ENCODE measurements at places on chromosomes 4 and X. TPM values are rescaled to one million over a fixed set of nuclear protein-coding genes. Genes with fewer than 3 reads are reported as not detected.

- H3K27me3 ChIP-seq: no peaks in the 10 kb centered on the region
- no peak overlapping the region for H3K4me3 ChIP-seq
- H3K4me1 ChIP-seq: peaks cover 22% of the 10 kb centered on the region
- DNase-seq: no peak
- no peak overlapping the region for H3K27ac ChIP-seq
Observed at GRCh38 chr4:98642991-98643426, 15.4 kb downstream of the TSPAN5 start.

The SPANXB1 gene
- not detected for total RNA-seq

The TCEAL6 gene
- not detected for total RNA-seq

GRCh38 chrX:20593836-20594235, 327.1 kb upstream of the RPS6KA3 start:
- H3K27ac ChIP-seq: no peak overlapping the region
- no peak for DNase-seq

The PALLD gene
- 0.88 TPM for total RNA-seq

The PCDH19 gene
- 0.05 TPM for total RNA-seq

- DNase-seq: no peak
- H3K27ac ChIP-seq: no peak overlapping the region
- H3K4me1 ChIP-seq: no peaks in the 10 kb centered on the region
- no peaks in the 10 kb centered on the region for H3K36me3 ChIP-seq
- H3K4me3 ChIP-seq: no peak overlapping the region
Observed at GRCh38 chrX:5726224-5726623, 502.4 kb downstream of the NLGN4X start.

GRCh38 chr4:68927165-68927564, 24.4 kb downstream of the UGT2A3 start:
- H3K27ac ChIP-seq: no peak overlapping the region
- no peaks in the 10 kb centered on the region for H3K27me3 ChIP-seq
- DNase-seq: no peak
- H3K4me3 ChIP-seq: no peak overlapping the region
- H3K36me3 ChIP-seq: no peaks in the 10 kb centered on the region

DNA sequence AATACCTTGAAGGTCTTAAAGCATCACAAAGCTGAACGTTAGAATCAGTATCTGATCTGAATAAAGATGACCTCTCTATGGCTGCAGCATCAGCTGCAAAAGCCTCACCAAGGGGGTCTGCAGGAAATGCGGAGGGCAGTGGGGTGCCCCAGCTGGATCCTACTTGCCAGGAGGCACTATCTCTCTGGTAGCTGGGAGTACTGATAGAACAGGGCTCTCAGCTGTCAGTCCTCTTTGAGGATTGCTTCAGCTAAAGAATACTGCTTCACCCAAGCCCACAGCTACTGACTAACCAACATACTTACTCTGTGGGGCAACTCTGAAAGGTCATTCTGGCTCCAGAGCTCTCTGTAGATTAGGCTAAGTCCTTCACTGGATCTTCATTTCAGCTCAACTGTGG, 112.5 kb upstream of the ZFP42 start:
- no peak overlapping the region for H3K4me3 ChIP-seq
- no peak for DNase-seq
- H3K36me3 ChIP-seq: no peaks in the 10 kb centered on the region
- H3K27me3 ChIP-seq: no peaks in the 10 kb centered on the region
- no peaks in the 10 kb centered on the region for H3K4me1 ChIP-seq

The PAGE1 gene
- not detected for total RNA-seq

The MMRN1 gene
- total RNA-seq: 0.78 TPM

- no peak overlapping the region for H3K4me3 ChIP-seq
- H3K4me1 ChIP-seq: no peaks in the 10 kb centered on the region
- no peak for DNase-seq
- no peaks in the 10 kb centered on the region for H3K36me3 ChIP-seq
- H3K27me3 ChIP-seq: no peaks in the 10 kb centered on the region
- no peak overlapping the region for H3K27ac ChIP-seq
Observed at GRCh38 chr4:169098054-169098497, 88.0 kb upstream of the CBR4 start.

The ESX1 gene
- total RNA-seq: not detected

- H3K4me1 ChIP-seq: no peaks in the 10 kb centered on the region
- no peak overlapping the region for H3K27ac ChIP-seq
- DNase-seq: no peak
- no peaks in the 10 kb centered on the region for H3K36me3 ChIP-seq
Observed at GRCh38 chr4:75432683-75433082, 81.5 kb downstream of the RCHY1 start.

- no peaks in the 10 kb centered on the region for H3K36me3 ChIP-seq
- H3K27me3 ChIP-seq: no peaks in the 10 kb centered on the region
- no peak for DNase-seq
- H3K4me1 ChIP-seq: no peaks in the 10 kb centered on the region
- H3K27ac ChIP-seq: no peak overlapping the region
Observed at GRCh38 chr4:88195328-88196012, 37.0 kb upstream of the ABCG2 start.

- no peak for DNase-seq
Observed at GRCh38 chrX:24782011-24782410, 88.3 kb downstream of the POLA1 start.

The RNF212 gene
- 4.1 TPM for total RNA-seq

DNA sequence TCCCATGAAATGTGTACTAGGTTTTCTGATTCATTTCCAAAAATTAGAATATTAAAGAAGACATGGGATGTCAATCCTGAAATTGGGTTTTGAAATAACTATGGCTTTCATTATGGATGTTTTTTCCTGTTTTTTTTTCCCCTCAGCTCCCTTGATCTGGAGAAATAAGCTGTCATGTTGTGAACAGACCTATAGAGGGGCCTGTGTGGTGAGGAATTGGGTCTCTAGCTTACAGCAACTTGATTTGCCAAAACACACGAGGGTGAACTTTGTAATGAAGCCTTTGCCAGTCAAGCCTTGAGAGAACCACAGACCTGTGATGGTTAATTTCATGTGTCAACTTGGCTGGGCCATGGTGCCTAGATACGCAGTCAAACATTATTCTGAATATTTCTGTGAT, 2413.6 kb downstream of the PCDH7 start:
- H3K36me3 ChIP-seq: no peaks in the 10 kb centered on the region
- H3K4me3 ChIP-seq: no peak overlapping the region
- no peak overlapping the region for H3K27ac ChIP-seq
- H3K27me3 ChIP-seq: no peaks in the 10 kb centered on the region
- H3K4me1 ChIP-seq: no peaks in the 10 kb centered on the region

DNA sequence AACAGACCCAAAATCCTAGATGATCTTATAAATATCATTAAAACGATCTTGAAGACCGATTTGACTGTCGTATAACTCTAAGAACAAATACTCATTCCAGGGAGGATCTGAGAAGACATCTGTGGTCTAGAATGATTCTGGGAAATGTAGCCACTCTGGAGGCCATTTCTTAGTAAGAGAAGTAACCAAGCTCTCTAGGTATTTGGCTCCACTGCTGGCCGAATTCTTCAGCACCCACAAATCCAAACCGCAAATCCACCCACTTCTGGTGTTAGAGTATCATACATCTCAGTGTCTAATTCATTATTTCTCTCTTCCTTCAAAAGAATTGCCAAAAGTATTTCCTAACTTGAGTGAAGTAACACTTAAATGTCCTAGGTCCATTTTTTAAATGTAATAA, 23.9 kb downstream of the KLHL5 start:
- no peak overlapping the region for H3K4me3 ChIP-seq
- no peaks in the 10 kb centered on the region for H3K27me3 ChIP-seq
- no peak for DNase-seq
- no peak overlapping the region for H3K27ac ChIP-seq
- H3K36me3 ChIP-seq: no peaks in the 10 kb centered on the region
- no peaks in the 10 kb centered on the region for H3K4me1 ChIP-seq

- H3K36me3 ChIP-seq: no peaks in the 10 kb centered on the region
- H3K27me3 ChIP-seq: no peaks in the 10 kb centered on the region
- no peak overlapping the region for H3K4me3 ChIP-seq
- no peak for DNase-seq
- no peaks in the 10 kb centered on the region for H3K4me1 ChIP-seq
Observed at GRCh38 chr4:117793845-117794480, 240.3 kb upstream of the NDST3 start.

The ANK2 gene
- 2.0 TPM for total RNA-seq

GRCh38 chrX:150616179-150616862, 47.9 kb downstream of the MTM1 start:
- H3K27me3 ChIP-seq: no peaks in the 10 kb centered on the region
- no peaks in the 10 kb centered on the region for H3K4me1 ChIP-seq
- H3K36me3 ChIP-seq: peaks cover 31% of the 10 kb centered on the region
- no peak overlapping the region for H3K4me3 ChIP-seq
- no peak for DNase-seq

GRCh38 chrX:40719731-40720130, 15.6 kb downstream of the MED14 start:
- no peak overlapping the region for H3K27ac ChIP-seq
- no peaks in the 10 kb centered on the region for H3K36me3 ChIP-seq
- no peak overlapping the region for H3K4me3 ChIP-seq
- H3K4me1 ChIP-seq: no peaks in the 10 kb centered on the region
- H3K27me3 ChIP-seq: no peaks in the 10 kb centered on the region

The SLC49A3 gene
- 0.86 TPM for total RNA-seq

DNA sequence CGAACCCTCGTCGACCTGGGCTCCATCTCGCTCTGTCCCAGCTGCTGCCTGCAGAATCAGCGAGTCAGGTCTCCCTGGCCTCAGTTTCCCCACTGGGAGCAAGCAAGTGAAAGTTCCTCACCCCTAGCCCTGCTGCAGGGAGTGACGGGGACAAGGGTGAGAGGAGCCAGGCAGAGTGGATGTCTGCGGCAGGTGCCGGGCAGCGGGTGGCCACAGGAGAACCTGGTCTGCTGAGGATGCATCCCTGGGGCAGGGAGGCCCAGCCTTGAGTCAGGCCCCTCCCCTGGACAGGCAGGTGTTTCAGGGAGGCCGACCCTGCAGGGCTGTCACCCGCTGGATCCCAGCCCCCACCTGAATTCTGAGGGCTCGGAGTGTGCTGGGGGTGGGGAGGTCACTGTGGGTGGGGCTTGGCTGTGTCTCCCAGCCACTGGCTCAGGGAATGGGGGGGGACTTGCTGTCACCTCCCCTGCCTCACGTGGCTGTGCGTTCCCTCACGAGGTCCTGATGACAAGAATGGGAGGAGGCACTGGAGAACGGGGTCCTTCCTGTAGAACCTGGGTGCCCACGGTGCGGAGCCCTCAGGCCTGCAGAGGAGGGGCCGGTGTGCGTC, 33.2 kb downstream of the LRPAP1 start:
- no peaks in the 10 kb centered on the region for H3K27me3 ChIP-seq
- no peak for DNase-seq
- H3K36me3 ChIP-seq: peaks cover 23% of the 10 kb centered on the region
- no peak overlapping the region for H3K4me3 ChIP-seq
- H3K4me1 ChIP-seq: no peaks in the 10 kb centered on the region

DNA sequence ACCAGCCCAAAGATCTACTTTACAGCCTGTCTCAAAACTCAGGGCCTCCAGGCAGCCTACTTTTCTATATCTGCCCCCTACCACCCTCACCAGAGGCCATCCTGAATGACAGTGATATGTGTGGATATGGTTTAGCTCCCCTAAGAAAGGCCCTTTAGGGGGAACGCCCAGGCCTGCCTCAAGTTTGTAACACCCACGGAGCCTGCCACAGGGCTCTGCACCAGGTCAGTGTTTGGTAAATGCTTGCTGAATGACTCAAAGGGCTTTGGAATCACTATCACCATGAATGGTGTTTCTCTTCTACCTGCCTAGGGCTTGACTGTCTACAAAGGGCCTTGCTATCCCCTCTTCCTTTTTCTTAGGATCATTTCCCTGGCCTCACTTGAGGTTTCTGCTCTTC, 11.3 kb upstream of the LONRF3 start:
- H3K4me1 ChIP-seq: no peaks in the 10 kb centered on the region
- no peak overlapping the region for H3K27ac ChIP-seq
- DNase-seq: no peak
- no peaks in the 10 kb centered on the region for H3K36me3 ChIP-seq

DNA sequence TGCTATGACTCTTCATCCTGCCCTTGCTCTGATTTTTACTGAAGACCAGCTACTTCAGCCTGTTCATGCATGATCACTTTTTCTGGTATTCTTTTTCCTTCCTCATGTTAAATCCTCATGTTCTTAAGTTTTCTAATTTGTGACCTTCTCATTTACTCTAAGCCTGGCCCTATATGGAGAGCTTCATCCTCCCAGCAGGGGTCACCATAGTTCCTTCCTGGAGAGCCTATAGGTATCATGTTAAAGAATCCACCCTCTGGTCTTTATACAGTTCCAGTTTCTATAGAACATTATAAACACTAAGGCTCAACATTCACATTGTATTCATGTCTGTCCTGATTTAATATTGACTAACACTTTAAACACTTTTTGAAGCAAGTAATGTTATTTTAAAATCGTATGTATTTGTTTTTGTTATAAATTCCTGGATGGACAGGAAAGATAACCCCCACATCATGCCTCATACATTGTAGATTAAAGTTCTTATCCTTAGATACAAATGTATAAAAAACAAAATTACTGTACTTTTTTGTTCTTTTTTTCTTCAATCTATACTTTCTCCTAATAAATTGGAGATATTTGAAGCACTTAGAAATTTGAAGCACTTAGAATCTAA, 53.8 kb upstream of the OTUD4 start:
- no peak overlapping the region for H3K27ac ChIP-seq
- H3K27me3 ChIP-seq: no peaks in the 10 kb centered on the region
- DNase-seq: peak; percentile 50
- H3K4me1 ChIP-seq: no peaks in the 10 kb centered on the region

DNA sequence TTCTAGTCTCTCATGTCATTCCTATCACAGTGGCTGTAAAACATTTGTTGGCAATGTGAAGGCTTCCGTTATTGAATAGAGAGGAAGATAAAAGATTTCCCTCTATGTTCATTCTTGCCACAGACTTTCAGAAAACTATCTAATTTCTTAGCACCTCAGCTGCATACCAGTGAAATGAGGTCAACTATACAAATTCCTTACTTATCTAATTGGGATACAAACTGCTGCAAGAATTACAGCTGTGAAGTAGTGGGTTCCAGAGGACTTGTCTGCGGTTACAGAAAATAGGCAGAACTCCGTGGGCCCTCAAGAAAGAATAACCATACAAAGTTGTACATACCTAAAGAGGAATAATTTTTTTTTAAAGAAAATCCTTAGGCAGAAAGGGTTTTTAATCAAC, 175.8 kb downstream of the PPP1R2C start:
- H3K4me3 ChIP-seq: no peak overlapping the region
- no peaks in the 10 kb centered on the region for H3K4me1 ChIP-seq
- no peak for DNase-seq

The FGD1 gene
- not detected for total RNA-seq

- no peak for DNase-seq
- no peaks in the 10 kb centered on the region for H3K36me3 ChIP-seq
- H3K27me3 ChIP-seq: no peaks in the 10 kb centered on the region
- no peaks in the 10 kb centered on the region for H3K4me1 ChIP-seq
- no peak overlapping the region for H3K4me3 ChIP-seq
Observed at GRCh38 chr4:126547352-126547751, 1085.4 kb upstream of the INTU start.

GRCh38 chrX:19864736-19865135, 22.7 kb downstream of the SH3KBP1 start:
- no peak for DNase-seq
- H3K27ac ChIP-seq: no peak overlapping the region
- peaks cover 28% of the 10 kb centered on the region for H3K4me1 ChIP-seq
- H3K27me3 ChIP-seq: no peaks in the 10 kb centered on the region

The SHROOM3 gene
- total RNA-seq: not detected

Data from naive thymus-derived CD4-positive, alpha-beta T cell (primary cell).